Stimulated activated CD8-positive, alpha-beta memory T cell treated with anti-CD3 and anti-CD28 coated beads, Interleukin-7, amount 100 ng/mL, for 1 hour (primary cell): ENCODE measurements at places on chromosomes 6 and 20.

DNA sequence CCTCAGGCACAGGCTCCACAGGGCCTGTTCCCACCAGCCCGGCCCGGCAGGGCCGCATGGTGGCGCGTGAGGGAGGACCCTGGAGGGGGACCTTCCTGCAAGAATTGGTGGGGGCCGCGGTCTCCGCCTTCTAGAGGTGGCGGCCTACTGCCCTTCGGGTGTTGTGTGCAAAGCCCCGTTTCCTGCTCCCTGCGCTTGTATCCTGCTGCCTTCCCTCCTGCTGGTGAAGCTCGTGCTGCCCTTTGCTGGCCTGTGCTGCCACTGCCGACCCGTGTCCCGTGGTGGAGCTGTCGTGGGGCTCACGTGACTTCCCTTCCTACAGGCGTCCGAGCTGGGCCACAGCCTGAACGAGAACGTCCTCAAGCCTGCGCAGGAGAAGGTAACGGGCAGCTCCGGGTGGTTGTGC lies 8.4 kb upstream of the COL20A1 start:
- no peak for DNase-seq

DNA sequence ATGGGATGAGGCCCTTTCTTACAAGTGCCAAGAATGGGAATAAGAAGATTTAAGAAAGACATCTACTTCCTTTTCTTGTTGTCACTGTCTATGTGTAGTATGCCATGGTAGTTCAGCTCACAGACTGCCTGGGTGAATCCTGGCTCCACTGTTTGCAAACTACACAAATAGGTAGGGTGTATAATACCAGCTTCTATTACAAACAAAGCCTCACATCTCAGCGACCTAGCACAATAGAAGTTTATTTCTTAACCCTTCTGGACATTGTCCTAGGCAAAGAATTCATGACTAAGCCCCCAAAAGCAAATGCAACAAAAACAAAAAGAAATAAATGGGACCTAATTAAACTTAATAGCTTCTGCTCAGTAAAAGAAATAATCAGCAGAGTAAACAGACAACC lies 74.5 kb downstream of the LINC00237 start:
- DNase-seq, result no peak

GRCh38 chr6:12047304-12047703 lies 35.2 kb downstream of the HIVEP1 start:
- DNase-seq, result no peak

- no peak for DNase-seq
Measured at GRCh38 chr6:146339716-146340115, 203.9 kb upstream of the RAB32 start.

DNA sequence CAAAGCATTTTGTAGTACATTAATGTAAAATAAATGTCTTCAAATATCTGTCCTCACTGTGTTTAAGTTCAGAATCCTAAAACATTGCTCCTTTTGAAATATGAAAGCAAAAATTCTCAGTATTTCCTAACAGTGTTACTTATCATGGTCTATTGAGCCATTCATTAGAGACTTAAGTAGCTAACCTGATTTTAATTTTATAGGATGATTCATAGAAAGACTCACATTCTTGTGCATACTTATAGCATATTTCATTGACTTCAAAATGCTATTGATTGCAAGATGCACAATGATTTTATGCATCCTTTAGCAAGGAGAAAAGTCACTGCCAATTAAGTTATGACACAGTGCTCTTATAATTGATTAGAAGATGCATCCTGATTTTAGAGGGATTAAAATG lies 85.7 kb downstream of the HIVEP1 start:
- DNase-seq, result no peak

- DNase-seq, result no peak
Measured at GRCh38 chr6:154537511-154538325, 27.2 kb upstream of the CNKSR3 start.

GRCh38 chr6:71482742-71483141 lies 194.1 kb downstream of the OGFRL1 start:
- no peak for DNase-seq

- no peak for DNase-seq
Measured at GRCh38 chr6:11067348-11067747, 23.2 kb upstream of the ELOVL2 start.

GRCh38 chr6:113805173-113805790 lies 51.9 kb upstream of the MARCKS start:
- no peak for DNase-seq

GRCh38 chr6:168039849-168040248 lies 39.2 kb downstream of the FRMD1 start:
- DNase-seq, result no peak
